ENCODE measurements at places on chromosomes 13 and 19.

- DNase-seq: no peak
Observed at GRCh38 chr19:53553865-53554791, 16.2 kb downstream of the ZNF331 start.

- DNase-seq: no peak
Observed at GRCh38 chr13:110799246-110800236, 86.0 kb downstream of the ING1 start.

- peak; percentile 65 for DNase-seq
Observed at GRCh38 chr19:8654591-8655339, 24.3 kb downstream of the NFILZ start.

DNA sequence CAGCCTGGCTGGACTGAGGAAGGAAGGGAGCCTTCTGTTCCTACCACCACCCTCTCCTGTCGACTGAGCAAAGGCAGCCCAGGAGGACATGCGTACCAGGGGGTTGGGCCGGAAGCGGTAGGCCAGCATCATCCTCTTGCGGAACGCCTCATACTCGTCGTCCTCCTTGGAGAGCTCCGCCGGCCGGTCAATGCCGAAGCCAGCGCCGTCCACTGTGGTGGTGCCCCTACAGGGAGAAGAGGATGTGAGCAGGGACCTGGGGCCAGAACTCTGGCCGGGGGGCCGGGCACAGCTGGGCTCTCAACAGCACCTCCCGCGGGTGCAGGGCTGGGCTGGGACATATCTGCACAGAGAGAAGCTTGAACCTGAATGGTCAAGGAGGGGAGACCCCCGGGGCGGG lies 3.8 kb upstream of the TM6SF2 start:
- no peak for DNase-seq

- no peak for DNase-seq
Observed at GRCh38 chr19:9597027-9597426, 12.7 kb upstream of the ZNF121 start.

DNA sequence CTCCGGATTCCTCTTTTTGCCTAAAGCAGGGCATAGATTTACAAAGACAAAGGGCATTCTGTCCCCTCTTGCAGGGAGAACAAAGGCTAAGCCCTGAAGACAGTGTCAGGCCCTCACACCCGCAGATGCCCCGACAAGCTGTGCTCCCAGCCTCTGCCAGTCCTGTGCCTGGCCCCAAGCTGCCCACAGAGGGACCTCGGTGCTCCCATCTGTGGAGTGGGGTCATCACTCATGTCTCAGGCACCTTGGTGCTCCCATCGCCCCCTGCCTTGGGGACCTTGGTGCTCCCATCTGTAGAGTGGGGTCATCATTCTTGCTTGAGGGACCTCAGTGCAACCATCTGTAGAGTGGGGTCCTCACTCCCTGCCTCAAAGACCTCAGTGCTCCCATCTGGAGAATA lies 24.3 kb downstream of the C13orf46 start:
- DNase-seq: no peak

GRCh38 chr19:49752701-49753100 lies 10.4 kb downstream of the TSKS start:
- DNase-seq: no peak

- DNase-seq: no peak
Observed at GRCh38 chr13:44044547-44045179, 165.0 kb downstream of the LACC1 start.

DNA sequence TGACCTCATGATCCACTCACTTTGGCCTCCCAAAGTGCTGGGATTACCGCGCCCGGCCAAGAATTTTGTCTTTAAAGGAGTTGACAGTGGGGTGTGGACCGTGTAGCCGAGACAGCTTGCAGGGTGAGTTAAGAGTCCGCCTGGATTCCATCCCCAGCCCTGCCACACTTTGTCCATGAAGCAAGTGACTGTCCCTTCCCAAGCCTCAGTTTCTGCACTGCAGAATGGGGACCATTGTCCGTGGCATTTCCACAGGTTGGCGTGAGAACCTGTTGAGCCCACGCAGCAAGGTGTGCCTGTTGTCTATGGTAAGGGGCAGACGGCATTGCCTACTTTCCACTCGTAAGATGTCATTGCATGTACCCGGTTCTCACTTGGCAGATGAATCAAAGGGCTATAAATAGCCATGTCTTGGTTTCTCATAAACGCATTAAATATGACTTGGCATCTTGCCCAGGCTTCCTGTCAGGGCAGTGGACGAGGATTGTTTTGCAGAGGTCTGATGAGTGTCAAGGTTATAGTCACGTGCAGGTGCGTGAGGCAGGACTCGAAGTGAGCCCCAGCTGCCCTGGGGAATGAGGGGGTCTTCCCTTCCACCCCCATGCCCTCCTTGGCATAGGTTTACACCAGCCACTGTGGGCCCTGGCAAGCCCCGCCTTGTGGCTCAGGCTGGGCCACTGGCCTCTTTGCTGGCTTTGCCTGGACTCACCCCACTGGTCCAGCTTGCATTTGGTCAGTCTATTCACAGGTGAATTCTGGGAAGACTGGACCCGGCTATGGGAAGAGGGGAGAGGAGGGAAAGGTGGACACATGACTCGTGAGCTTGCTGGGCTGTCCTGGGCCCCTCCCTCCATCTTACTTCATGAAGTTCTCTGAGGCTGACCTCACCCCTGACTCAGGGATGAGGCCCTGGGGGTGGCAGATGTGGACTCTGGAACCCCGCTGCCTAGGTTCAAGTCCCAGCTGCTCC lies 14.6 kb downstream of the FAM187B start:
- DNase-seq: no peak

DNA sequence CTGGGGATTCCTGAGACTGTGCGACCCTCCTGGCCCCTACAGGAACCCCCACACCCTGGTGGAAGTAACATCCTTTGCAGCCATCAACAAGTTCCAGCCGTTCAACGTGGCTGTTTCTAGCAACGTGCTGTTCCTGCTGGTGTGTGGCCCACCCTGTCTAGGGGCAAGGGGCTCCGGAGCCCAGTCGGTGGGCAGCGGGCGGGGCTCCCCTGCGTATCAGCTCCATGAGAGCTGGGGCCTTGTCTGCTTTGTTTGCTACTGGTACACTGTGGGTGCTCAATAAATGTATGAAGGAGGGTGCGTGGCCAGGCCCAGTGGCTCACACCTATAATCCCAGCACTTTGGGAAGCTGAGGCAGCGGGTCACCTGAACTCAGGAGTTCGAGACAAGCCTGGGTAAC lies 10.9 kb downstream of the MPND start:
- DNase-seq: no peak

DNA sequence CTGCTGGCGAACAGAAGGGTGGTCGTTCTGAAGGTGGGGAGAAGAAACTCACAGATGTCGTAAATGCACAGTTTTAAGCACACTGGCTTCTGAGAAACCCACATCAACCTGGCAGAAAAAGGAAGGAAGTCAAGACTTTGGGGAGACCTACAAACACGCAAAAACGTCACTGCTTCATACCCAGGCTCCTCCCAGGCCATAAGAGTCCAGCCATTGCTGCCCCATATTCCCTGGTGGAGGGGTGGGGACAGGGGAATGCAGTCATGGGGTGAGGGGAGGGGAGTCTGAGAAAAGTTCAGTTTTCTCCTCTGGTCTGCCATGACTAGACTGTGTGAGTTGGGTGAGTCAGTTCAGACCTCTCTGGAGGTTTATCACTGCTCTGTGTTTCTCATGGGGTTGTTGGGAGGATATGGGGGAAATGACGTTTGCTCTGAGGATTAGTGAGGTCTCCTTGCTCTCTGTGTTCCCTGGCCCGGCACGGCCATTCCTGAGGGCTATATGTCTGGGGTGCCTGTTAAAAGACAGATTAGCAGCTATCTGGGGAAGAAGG lies 139.0 kb downstream of the FLT1 start:
- no peak for DNase-seq

DNA sequence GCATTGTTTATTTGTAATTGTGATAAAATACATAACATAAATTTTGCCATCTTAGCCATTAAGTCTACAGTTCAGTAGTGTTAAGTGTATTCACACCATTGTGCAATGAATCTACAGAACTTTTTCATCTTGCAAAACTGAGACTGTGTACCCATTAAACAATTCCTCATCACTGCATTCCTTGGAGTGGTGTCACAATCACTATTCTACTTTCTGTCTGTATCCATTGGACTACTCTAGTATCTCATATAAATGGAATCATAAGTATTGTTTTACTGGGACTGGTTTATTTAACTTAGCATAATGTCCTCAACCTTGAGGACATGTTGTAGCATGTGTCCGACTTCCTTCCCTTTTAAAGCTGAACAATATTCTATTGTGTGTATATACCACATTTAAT lies 36.8 kb downstream of the UFM1 start:
- no peak for DNase-seq

DNA sequence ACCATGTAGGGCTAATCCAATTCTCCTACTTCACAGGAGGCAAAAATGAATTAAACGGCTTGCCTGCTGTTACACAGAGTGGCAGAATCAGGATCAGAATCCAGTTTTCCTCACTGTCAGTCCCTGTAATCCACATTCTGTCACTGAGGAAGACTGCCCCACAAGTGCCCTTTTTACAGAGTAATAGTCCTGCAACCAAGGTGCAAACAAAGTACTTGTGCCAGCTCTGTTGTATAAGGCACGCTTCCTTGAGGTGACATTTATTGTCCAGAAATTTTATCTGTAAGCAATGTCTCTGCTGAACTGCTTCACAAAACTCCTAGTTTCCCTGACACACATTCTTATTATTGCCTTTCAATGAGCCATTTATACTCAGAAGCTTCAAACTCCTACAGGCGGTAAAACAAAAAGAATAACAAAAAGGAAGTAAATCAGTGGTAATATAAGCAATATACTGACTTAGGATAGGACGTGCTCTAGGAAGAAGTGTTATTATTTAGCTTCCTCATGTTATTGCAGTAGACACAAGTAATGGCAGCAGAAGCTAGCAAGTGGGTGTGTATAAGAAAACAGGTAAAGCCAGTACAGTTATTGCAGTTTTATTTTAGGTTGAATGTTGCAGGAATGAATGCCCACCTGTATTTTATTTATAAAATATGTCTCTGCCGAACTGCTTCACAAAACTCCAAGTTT lies 28.8 kb downstream of the SPRY2 start:
- no peak for DNase-seq

DNA sequence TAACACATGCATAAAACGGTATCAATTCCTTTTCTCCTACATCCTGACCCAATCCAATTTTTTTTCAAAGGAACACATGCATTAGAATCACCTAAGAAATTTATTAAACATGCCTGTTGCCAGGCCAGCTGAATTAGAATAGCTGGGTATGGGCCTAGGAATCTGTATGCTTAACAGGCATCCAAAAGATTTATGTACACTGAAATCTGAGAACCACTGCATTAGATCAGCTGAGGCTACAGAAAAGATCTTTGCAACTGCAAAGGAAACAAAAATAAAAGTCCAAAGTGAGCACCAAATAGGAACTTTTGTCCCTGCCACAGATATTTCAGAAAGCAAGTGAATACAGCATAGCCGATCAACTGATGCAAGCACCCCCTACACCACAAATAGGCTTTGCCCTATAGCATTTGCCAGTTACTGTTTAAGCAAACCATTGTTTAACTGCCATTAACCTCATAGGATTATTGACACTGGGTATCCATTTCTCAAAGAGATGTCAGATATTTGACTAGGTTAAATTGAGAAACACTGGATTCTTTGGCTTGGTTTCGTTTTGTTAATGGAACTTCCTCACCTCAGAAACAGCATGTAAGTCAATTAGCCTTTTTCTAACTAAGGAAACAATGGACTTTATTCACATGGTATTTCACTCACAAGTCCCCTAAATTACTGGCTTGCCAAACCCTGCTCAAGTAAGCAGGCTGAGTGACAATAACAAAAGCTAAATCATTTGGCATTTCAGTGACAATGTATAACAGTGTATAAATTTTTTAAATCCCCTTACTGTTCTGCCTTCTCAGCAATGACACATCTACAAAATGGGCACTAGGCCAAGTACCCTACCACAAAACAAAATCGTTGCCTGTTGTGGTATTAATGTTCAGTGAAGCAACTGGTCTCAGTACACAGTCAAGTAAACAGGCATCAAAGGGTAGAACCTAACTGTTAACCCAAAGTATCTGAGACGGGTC lies 67.8 kb downstream of the SUCLA2 start:
- peak; percentile 9 for DNase-seq

- no peak for DNase-seq
Observed at GRCh38 chr13:53088871-53089270, 60.3 kb downstream of the OLFM4 start.

DNA sequence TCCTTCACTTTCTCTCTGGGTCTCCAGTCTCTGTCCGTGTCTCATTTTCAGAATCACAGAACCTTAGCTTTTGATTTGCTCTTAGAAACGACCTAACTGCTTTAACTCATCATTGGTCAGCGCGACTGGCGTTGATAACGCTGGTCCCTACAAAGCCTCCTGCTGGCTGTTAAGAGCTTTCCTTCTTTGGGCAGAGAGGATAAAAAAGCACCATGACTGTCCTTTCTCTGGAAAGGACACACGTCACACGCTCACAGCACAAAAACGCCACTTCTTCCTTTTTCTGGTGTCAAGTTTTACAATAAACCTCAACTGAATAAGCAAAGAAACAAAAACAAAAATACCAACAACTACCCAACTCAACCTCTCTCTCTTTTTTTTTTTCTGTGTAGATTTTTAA lies 1.7 kb upstream of the KLK12 start:
- no peak for DNase-seq

DNA sequence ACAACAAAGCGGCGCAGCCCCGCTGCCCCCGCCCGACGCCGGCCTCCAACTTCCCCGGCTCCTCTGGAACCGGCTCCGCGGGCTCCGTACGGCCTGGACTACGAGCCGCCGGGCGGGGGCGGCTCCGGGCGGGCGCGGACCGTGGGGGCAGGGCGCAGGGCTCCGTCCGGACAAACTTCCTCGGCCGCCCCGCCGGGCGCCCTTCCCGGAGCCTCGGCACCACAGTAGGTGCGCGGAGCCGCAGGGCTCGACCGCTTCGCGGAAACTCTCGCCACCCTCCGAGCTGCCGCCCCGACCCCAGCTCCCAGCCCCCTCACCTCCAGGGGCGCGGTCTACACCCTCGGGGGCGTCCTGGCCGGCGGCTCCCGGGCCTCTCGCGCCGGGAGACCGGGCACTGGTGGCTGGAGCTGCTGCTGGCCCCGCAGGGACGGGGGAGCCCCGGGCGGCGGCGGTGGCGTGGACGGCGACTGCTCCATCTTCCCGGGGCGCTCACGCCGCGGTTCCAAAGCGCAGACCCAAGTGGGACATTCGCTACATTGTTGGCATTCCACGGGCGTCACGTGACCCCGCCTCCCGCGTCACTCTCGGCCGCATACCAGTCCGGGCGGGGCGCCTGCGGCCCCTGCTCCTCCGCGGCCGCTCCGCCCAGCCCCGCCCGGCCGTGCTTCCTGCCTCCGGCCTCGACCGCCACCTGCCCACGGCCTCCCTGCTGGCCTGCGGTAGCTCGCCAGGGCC lies at the start of gene LATS2:
Gene LATS2 (minus strand): TSS at position 558 of the 735 bp plus-strand sequence. CDS start 15,560 bp downstream, outside the sequence.
- DNase-seq: peak; percentile 94

- peak; percentile 59 for DNase-seq
Observed at GRCh38 chr19:18865973-18866799, 29.8 kb downstream of the CERS1 start.

DNA sequence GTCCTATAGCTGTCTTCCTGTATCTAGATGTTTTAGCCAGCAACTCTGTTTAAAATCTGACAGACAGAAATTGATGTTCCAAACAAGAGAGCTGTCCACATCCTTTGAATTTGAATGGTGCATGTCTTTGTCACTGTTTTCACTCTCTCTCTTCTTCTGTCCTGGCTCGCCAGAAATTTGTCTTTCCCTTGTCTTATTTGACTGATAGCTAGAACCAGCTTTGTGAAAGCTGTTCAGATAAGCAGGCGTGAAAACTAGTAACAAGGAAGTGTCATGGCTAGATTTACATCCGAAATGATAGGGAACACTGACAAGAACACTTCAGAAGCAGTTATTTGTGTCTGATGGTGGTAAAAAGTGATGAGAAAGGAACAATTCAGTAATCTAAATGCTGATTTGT lies 354.9 kb upstream of the SLITRK1 start:
- no peak for DNase-seq

Data from neuronal stem cell (in vitro differentiated cells).